ENCODE measurements at places on chromosomes 6 and 20.

DNA sequence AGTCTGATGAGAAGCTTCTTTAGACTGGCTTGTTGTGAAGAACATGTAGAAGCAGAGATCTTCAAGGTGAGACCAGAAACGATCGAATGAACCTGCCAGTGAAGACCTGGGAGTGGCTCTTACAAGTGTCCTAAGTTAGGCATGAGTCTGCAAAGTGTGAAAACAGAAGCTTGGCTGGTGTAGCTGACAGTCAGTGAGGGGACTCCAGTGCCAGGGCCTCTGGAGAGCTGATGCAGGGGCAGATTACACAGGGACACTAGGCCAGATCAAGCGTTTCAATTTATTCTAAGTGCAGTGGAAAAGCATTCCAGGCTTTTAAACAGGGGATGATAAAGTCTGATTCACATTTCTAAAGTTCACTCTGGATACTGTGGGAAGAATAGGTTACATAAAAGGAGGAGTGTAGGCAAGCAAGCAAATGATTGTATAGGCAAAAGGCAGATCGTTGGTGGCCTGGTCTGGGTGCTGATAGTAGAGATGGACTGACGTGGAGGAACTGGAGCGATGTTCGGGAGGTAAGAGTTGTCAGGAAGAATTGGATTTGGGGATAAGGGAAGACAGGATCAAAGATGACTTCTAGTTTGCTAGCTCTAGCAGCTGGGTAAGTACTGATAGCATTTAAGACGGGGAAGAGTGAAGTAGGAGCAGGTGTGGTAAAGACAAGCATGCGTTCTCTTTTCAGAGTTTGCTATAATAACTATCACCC lies 133.5 kb downstream of the MAN1A1 start:
- no peak for DNase-seq

DNA sequence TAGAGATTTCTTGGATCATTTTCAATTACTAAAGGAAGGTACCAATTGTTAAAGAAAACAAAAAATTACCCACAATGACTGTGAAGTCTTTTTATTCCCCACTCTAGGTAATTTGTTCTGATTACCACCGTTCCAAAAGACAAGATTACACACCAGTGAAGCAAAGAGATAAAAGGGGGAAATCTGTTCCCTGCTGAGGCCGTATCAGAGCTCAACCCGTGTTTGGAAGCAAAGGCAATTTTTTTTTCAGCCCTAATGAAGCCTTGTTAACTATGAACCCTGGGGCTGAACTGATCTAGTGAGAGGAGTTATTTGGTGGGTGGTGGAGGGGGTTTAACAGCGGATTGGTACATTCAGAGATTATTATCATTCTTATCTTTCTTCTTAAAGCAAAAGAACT lies 128.5 kb downstream of the ALDH8A1 start:
- no peak for DNase-seq

- no peak for DNase-seq
These were observed 4.7 kb downstream of the SLCO4A1 start for GRCh38 chr20:62646851-62647520.

- no peak for DNase-seq
These were observed 117.4 kb downstream of the MAFB start for GRCh38 chr20:40571639-40572038.

DNA sequence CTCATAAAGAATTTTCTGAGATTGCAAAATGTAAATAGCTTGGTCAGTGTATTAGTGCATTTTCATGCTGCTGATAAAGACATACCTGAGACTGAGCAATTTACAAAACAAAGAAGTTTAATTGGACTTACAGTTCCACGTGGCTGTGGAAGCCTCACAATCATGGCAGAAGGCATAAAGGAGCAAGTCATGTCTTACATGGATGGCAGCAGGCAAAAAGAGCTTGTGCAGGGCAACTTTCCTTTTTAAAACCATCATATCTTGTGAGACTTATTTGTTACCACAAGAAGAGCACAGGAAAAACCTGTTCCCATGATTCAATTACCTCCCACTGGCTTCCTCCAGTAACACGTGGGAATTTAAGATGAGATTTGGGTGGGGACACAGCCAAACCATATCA lies 112.7 kb upstream of the HDDC2 start:
- no peak for DNase-seq

GRCh38 chr6:12313992-12314589 lies 23.9 kb downstream of the EDN1 start:
- DNase-seq = no peak

GRCh38 chr6:143589162-143589561 lies 77.6 kb upstream of the FUCA2 start:
- no peak for DNase-seq

- DNase-seq = peak; percentile 60
These were observed 793 bp downstream of the GMPR start for GRCh38 chr6:16238963-16239797.

GRCh38 chr6:36627801-36628246 lies 33.7 kb downstream of the SRSF3 start:
- no peak for DNase-seq

GRCh38 chr20:19288061-19288460 lies 75.6 kb downstream of the SLC24A3 start:
- no peak for DNase-seq

GRCh38 chr6:149566410-149567193 lies 427 bp downstream of the GINM1 start:
- DNase-seq = peak; percentile 63

Measured in left hindlimb (tissue), 1 donor.